Activated CD8-positive, alpha-beta memory T cell treated with anti-CD3 and anti-CD28 coated beads for 4 hours (primary cell): ENCODE measurements at places on chromosomes 5 and 9.

DNA sequence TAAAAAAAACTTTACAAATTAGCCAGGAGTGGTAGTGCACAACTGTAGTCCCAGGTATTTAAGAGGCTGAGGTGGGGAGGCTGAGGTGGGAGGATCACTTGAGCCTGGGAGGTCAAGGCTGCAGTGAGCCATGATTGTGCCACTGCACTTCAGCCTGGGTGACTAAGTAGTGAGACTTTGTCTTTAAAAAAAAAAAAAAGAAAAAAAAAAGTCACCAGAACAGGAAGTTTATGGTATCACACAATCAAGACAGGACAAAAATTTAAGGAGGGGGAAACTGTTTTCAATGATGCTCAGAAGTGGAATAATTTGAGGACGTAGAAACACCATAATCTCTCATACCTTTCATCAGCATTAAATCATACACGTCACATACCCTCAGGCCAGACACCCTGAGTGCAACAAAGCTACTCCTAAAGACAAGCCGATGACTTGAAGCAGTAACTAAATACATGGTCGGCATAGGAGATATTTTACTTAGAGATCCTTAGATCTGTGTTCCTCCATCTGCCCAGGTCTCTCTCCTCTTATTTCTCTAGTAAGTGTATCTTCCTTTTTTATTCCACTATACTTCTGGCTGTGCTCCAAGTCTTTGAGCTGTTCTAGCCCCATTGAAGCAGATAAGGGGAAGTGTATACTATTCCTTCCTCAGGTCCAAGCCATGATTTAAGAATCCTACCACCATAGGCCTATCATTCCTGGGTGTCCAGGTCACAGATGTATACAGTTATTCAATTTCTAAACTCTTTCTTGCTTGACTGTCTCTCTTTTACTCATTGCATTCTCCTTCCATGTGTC is 91.3 kb upstream of the APC start:
- no peak for DNase-seq

- no peak for DNase-seq
Observed at GRCh38 chr9:89808756-89809181, 204.0 kb downstream of the GADD45G start.

DNA sequence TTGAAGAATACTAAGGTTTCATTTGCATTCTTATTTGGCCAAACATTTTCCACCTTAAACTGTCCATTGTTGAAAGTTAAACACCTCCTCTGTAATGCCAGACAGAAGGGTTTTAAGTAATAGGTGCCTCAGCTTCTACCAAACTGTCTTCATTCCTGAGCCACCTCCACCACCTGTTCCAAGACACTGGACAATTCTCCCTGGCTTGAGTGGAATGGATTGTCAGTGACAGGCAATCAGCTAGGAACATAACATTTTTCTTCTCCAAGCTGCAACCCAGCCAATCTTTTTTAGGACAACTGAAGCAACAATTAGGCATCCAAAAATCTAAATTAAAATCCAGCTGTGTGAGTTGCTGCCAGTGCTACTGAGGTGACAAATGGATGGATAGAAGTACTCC is 73.9 kb upstream of the ICE1 start:
- no peak for DNase-seq

DNA sequence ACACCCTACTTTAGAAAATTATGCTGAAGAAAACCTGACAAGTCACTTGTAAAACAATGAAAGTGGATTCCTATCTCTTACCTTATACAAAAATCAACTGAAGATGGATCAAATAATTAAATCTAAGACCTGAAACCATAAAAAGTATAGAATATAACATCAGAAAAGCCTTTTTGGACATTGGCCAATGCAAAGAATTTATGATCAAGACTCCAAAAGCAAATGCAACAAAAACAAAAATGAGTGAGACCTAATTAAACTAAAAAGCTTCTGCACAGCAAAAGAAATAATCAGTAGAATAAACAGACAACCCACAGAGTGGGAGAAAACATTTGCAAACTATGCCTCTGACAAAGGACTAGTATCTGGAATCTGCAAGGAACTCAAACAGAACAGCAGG is 303.0 kb upstream of the CDH9 start:
- no peak for DNase-seq

GRCh38 chr9:135093111-135093510 is 5.6 kb downstream of the OLFM1 start:
- DNase-seq: no peak

- no peak for DNase-seq
Observed at GRCh38 chr5:6457592-6457991, 8.9 kb downstream of the UBE2QL1 start.

DNA sequence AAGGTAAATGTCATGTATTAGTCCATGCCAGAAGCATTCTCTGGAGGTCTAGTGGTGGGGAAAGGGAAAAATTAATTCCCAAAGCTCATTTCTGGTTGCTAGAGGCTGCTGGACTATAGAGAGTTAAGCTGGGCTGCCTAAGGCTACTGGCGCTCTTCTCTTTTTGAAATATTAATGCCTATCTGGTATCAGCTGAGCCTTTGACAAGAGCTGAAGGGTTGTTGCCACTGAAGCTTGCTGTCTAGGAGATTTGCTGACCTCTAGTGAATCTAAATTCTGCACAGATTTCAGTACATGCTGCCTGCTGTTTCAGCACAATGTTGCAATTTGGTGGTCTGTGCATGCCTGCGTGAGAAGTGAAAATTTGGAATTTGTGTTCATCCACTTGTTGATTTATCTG is 29.1 kb upstream of the PLCXD3 start:
- DNase-seq: no peak

DNA sequence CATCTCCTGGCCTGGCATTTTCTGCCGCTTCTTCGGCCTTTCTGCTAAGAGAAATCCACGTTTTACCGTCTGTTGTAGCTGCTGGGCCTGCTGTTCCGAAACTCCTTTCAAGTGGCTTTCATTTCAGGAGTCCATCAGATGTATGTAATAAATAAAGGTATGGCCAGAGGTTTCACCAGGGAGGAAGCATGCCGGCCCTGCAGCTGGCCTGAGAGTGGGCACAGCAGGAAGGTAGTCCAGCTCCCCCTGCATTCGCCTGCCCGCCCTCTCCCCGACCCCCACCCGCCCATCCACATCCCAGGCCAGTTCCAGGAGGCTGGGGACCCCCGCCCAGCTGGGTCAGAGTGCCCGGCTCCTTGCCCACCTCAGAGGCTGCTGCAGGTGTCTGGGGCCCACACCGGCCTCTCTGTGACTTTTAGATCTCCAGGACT is 46.4 kb upstream of the EXOC3 start:
- no peak for DNase-seq

DNA sequence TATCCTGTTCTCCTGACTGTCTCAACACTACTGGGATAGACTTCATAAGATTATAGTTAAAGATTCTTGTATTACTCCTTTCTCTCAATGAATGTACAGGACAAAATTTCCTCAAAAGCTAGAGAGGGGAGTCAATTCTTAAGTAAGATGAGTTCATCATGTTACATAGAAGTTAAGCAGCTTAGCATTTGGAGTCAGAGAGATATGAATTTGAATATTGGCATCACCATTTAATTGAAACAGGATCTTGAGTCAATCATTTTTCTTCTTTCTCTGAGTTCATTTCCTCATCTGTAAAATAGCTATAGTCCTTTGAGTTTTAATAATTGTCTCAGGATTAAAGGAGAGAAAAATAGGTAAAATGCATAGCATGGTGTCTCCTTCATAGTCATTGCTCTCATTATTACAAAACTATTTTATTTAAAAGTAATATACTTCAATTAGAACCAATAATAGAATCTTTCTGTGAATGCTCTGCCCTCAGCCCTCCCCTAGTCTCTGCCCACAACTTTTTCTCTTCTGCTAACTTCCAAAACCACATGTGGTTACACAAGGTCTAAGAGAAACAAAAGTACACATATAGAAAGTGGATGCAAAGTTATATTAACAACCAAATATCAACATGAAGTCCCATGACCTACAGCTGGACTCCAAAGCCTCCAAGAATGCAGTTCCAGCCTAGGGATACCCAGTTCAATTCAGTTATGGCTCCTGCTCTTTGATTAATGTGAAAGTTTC is 265.6 kb downstream of the TLE1 start:
- no peak for DNase-seq

- no peak for DNase-seq
Observed at GRCh38 chr9:98665501-98665900, 43.2 kb downstream of the GABBR2 start.

GRCh38 chr5:128539038-128539429 is 989 bp upstream of the FBN2 start:
- DNase-seq: no peak

GRCh38 chr5:2399096-2399495 is 352.4 kb downstream of the IRX2 start:
- DNase-seq: no peak

GRCh38 chr5:14428302-14429081 is 153.1 kb upstream of the OTULINL start:
- DNase-seq: no peak

GRCh38 chr5:74993743-74994142 is 58.6 kb downstream of the GCNT4 start:
- no peak for DNase-seq

GRCh38 chr5:122738088-122738487 is 36.8 kb upstream of the SNX2 start:
- DNase-seq: no peak

DNA sequence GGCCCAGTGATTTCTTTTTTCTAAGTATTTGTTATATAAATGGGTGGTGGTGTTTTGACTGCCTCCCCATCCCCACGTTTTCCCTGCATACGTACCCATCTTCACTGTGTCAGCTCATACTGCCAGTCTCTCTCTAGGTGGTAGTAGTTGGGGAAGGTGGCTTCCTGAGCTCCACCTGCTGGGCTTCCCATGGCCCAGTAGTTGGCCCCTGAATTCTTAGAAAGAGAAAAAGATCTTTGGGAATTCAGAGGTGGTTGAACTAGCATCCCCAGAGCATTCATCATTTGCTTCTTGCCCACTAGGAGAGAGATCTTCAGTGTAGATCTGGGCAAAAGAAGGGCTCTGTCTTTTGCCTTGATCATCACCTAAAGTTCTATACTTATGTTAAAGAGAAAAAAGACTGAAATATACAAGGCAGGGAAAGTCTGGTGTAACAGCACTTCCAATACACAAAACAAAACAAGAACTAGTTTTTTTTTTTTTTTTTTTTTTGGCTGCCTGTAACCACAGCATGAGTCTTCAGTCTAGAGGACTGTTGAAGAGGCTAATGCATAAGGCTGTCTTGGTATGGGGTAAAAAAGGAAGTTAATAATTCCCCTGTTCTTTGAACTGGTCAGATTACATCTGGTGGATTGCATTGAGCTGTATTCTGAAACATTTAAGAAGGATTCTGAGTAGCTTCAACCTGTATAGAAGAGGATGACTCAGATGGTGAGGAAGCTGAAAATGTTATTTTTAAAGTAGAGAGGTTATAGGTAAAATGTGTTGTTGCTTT is 128.7 kb downstream of the ATG10 start:
- DNase-seq: no peak

GRCh38 chr5:83721953-83722901 is 1.6 kb upstream of the HAPLN1 start:
- no peak for DNase-seq

DNA sequence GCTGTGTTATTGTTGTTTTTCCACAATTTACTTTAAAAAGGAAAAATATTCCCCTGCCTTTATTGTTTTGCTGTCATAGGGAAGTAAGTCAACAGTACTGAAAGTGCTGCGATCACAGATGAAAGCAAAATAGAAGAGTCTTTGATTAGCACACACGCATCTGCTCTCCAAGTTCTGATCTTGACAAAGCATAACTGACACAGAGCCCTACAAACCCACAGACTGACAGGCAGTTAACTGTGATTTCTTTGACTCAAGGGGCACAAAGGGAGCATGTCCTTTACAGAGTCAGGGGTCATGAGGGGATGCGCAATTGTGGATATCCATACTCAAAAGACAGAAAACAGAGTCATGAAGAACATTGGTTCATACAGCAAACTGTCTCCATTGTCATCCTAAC is 123.7 kb downstream of the SNCAIP start:
- DNase-seq: no peak

DNA sequence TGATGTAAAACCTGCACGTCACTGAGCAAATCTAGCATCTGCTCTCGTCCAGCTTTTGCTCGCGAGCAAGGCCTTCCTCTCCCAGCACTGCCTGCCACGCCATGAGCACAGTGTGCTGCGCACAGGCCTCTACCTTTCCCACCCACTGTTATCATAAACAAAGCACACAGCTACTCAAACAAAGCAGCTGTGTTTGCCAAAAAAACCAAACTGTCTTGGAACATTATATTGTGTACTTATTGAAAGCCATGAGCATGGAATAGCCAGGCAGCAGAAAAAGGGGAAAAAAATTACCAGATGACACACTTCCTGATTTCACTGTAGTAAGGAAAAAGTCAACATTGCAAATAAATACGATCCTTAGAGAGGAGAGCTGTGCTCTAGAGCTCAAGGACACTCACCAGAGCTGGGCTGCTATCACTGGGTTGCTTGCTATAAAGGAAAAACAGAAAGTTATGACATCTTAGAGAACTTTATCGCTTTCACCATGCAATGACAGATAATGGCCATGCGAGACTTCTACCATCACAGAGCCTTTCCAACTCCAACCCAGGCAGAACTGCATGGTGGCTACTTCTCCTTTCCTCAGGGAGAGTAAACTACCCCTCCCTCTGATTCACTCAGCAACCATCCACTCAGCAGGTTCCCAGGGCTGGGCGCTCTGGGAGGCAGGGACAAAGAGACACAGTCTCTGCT is 69.6 kb downstream of the EPB41L4B start:
- no peak for DNase-seq
